IMR-90 (cell line): ENCODE measurements at places on chromosomes 4 and X. TPM values are rescaled to one million over a fixed set of nuclear protein-coding genes. Genes with fewer than 3 reads are reported as not detected.

- DNase-seq, result no peak
Observed at GRCh38 chr4:13922459-13922858, 294.9 kb upstream of the BOD1L1 start.

DNA sequence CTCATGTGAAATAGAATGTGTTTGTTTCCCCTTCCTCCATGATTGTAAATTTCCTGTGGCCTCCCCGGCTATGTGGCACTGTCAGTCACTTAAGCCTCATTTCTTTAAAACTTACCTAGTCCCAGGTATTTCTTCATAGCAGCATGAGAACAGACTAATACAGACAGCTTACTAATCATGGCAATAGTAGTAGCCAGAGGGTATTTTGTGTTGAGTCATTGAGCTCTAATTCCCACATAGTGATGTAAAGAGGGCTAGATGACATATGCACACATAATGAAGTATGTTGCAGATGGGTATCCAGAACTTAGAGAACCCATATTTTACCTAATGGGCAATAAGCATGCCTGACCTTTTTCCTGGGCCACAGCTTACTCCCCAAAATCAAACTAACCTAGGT is 1197.2 kb downstream of the PCDH7 start:
- no peak for DNase-seq

DNA sequence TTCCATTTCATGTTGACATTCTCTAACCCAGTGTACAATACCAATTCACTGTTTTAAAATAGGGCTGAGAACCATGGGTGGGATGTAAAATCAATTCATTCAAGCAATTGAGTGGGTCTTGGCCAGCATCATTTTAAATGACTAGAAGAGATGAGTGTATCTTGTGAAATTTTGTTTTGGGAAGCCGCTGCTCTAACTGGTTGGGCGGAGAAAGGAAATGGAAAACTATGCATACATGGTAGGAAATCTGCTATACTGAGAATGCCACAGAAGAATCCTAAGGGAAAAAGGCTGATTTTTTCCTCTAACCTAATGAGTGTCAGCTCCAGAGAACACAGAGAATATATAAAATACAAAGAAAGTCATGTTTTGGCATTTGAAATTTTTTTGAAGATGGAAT is 54.8 kb upstream of the DCLK2 start:
- no peak for DNase-seq

Gene USP51
- 1.1 and 2.0 TPM in 2 replicates for total RNA-seq

DNA sequence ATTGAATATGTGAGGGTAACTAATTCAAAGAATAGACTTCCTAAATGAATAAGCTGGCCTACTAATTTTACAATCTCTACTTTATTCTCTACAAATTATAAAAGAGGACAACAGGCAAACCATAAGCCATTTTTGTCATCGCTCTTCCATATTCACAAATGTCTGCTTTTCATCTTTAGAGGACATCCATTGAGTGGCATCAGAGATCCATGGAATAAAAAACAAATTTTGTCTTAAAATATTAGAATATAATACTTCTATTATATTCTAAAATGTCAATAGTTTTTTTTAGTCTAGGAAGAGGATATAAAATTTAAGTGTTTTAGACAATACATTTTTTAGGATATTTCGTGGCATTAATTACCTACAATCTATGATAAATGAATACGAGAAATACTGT is 300.9 kb upstream of the TACR3 start:
- DNase-seq, result no peak

Gene SLC49A3
- under 0.01 TPM in 2 replicates for total RNA-seq
